T-helper 17 cell (primary cell): ENCODE measurements at places on chromosomes 2 and 18. TPM values are rescaled to one million over a fixed set of nuclear protein-coding genes. Genes with fewer than 3 reads are reported as not detected.

The RUFY4 gene
- 0.77 TPM for total RNA-seq

The INHBB gene
- not detected for total RNA-seq

The HOXD4 gene
- total RNA-seq: not detected

The TLX2 gene
- 0.16 TPM for total RNA-seq
